ENCODE measurements at places on chromosomes 2 and 18.

DNA sequence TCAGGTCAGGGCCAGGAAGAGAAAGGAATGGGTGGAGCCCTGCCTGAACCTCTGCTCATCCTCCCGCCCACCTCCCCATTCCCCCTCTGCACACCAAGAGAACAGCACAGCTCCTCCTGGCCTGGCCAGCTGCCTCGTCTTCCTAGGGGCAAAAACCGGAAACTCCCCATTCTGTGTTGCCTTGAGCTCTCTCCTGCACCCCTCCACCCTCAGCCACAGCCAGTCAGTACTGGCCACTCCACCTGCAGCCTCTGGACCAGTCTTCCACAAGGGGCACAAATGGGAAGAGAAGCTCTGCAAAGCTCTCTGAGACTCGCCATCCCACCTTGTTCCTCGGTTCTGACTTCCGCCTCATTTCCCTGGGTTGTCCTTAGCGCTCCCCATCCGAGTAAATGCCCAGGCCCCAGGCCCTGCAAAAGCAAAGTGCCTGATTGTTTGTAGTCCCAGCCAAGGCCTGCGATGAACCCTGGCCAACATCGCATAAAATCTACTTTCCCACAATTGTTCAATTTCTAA lies 39.3 kb upstream of the SLC35G4 start:
- DNase-seq: no peak

DNA sequence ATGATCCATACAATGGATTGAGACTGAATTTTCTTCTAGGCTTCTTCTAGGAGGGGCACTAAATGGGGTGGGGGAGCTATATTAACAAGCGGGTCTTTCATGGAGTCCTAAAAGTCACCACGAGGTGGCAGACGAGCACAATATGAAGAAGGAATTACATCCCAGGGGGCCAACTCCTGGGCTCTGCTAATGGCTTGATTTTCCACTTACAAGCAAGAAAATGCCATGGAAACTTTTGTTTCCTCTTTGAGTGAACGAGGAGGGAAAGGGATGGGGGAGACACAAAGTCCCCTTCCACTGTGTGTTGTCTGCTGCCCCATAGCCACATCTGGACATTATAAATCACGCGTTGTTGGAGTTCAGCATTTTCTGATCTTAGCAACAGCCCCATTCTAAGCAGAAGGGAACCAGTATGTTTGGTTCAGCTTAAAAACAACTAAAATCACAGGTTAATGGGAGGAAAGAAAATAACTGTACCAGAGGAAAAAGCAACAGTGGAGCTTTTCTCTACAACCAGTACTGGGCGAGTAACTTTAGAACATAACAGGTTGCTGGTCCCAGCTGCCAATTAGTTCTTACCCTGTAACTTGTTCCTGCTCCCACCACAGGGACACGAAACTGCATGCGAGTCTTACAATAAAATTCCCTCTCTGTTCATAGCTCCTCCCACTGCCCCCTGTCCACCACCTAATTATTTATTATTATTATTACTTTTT lies 285.0 kb upstream of the PARD3B start:
- DNase-seq: no peak

- DNase-seq: no peak
Measured at GRCh38 chr2:66555091-66555490, 120.2 kb downstream of the MEIS1 start.

DNA sequence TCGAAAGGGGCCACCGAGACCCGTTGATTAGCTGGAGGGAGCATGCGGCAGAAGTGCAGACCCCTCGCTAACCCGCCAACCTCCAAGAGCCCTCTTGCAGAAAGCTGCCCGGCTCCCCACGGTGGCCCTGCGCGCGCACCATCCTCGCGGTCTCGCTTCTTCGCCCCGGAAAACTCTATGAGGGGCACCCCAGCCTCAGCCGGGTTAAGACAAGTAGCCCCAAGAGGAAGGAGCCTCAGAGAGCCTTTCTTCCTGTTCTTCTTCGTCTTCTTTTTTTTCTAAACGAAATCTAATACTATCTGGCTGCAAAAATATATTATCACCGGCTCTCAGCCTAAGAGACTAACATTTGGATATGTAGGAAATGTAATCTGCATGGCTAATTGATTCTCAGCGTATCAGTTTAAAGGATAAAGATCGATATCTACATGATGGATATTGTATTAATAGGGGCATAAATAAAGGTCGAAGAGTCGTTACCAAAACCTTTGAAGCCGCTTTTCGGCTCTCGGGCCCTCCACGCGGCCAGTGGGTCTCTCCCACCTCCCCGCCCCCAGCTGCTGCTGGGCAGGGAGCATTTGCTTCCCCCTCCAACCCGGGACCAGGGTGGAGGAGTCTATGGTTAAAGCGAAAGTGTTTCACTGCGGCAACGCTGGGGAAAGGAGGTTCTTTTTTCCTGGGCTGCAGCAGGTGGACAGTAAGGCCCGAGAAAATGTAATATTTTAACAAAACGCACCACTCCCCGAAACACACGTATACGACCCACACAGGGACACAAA lies 6.1 kb upstream of the PAX3 start:
- no peak for DNase-seq

DNA sequence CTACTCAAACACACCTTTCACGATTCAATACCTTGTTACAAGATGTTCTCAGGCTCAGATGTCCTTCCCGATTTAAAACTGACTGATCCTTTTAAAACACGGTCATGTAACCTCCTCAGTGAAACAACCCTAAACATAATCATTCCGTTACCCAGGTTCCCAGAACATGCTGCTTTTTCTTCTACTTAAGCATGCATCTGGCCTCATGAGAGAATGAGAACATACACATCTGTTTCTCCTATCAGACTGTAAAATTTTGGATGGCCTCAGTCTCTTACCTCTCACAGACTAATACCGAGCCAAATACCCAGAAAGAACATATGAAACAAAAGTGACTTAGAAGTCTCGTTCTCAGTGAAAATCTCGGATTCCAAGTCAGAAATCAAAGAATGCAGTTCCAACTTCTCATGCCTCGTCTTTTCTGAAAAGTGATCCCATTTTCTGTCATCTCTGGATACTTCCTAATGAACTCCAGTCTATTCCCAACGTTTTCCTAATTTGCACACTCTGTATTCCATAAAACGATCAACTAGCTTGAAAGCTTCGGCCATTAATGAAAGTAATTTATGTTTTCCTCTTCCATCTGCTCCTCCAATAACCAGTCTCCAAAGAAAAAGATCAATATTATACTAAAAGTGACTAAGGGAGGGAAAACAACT lies 919 bp downstream of the SF3B1 start:
- DNase-seq: no peak

GRCh38 chr18:3061581-3062312 lies 48.8 kb upstream of the LPIN2 start:
- no peak for DNase-seq

- no peak for DNase-seq
Measured at GRCh38 chr2:230863442-230864121, 1.2 kb upstream of the ITM2C start.

GRCh38 chr2:151914989-151915628 lies 86.9 kb upstream of the ARL5A start:
- DNase-seq: no peak

GRCh38 chr2:178479758-178480226 lies 465 bp upstream of the PLEKHA3 start:
- DNase-seq: no peak
